ENCODE measurements at places on chromosomes 5 and 9.

DNA sequence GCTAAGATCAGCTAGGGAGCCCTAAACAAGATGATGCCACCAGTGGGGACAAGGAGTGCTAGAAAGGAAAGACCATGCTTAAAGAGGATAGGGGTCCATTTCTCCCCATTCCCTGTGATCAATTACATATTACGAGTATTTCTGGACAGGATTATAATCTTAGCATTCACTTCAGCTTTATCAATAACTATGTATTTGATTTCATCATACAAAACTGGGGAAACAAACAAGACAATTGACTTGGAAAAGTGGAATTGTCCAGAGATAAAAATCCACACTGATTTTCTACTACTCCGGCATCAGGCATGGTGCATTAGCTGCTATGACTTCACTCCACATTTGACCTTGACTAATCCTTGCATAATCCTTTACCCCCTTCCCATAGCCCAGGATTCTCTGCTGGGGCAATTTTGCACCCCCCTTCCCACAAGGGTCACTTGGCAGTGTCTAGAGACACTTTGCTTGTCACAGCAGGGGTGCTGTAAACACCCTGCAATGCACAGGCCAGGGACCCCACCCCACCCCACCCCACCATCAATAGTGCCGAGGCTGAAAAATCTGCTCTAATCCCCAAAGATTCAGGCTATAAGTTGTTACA lies 29.9 kb upstream of the UBE2QL1 start:
- DNase-seq: no peak

DNA sequence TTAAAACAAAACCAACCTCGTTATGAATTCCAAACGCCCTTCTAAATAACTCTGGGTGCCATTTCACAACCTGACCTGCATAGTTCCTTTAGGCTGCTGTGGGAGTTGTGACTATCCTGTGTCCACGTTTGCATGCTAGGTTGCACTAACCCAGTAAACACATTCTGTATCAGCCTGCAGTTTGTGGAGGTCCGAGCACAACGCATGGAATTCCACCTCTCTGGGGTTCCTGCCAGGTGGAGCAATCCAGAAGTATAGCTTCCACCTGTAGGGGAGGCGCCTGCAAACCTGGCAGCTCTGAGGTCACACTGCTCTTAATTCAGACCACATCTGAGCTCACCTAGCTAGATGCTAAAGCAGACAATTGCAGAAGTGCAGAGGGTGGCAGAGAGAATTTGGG lies 57.2 kb downstream of the MARCHF3 start:
- DNase-seq: no peak

- DNase-seq: no peak
Observed at GRCh38 chr9:92709954-92710353, 40.0 kb upstream of the IPPK start.

DNA sequence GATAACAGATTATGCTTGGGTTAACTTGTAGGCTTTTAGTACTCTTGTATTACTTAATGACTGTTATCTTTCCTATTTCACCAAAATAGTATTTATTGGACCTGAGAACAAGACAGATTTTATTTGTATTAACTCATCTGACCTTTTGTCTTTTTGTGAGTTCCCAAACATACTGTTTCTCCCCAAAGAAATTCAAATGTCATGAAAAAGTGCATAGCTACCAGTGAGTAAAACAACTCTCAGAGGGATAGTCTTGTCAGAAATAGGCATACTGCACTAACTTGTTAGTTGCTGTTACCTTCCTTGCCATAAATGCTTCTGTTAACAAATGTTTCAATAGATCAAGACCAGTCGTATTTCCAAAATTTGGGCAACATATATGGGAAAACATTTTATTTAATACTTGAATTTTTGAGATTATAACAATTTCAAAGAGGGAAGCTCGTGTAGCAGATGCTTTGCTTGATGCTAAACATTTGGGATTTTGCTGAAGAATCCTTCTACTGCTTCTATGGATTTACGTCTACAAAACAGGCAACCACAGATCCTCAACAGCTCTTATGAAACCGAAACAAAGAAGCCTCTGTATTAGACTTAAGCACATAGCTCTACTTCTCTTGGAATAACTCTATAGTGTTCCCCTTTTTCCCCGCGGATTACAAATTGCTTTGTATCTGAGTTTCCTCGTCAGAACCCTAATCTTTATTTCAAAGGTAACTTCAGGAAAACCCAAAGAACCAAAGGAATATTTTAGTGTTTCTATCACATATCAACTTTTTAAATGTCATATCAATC lies 248.8 kb downstream of the MCTP1 start:
- no peak for DNase-seq

- DNase-seq: no peak
Observed at GRCh38 chr5:179912386-179912785, 4.7 kb upstream of the TBC1D9B start.

DNA sequence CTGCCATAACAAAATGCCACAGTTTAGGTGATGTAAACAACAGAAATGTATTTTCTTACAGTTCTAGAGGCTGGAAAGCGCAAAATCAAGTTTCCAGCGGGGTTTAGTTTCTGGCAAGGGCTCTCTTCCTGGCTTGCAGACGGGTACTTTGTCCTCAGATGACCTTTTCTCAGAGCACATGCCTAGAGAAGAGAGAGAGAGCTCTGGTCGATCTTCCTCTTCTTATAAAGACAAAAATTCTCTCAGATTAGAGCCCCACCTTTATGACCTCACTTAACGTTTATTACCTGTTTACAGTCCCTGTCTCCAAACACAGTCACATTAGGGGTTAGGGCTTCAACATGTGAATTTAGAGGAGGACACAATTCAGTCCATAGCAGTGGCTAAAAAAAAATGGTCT lies 119.7 kb downstream of the CETN3 start:
- peak; percentile 15 for DNase-seq

DNA sequence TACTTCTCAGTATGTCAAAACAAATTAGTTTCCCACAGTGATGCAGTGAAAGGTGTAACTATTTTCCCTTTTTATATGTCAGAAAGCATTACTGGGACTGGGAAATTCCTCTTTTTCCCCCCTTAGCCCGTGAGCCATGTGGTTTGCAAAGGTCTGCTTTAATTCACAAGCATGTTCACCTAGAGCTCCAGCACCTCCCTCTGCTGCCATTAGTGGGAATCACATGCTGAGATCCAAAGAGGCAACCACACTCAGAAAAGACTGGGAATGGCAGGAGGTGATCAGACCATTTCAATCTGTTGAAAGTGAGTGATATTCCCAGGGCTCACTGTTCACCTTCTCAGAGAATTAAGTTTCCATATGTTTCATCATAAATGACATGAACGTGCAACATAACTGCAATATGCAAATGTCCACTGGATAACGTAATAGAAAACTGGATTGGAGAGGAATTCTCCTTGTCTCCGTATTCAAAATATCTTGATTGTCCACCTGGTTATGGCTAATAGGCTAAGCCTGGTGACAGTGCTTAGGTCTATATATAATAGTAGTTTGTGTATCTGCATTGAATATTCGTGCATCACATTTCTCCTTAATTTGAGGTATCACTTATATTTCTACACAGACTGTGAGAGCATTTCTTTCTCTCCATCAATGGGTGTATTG lies 703.5 kb upstream of the WWC1 start:
- peak; percentile 64 for DNase-seq

- no peak for DNase-seq
Observed at GRCh38 chr9:108861464-108861863, 602 bp upstream of the ACTL7A start.

- DNase-seq: peak; percentile 40
Observed at GRCh38 chr5:172954751-172955159, 4.5 kb upstream of the RPL26L1 start.

DNA sequence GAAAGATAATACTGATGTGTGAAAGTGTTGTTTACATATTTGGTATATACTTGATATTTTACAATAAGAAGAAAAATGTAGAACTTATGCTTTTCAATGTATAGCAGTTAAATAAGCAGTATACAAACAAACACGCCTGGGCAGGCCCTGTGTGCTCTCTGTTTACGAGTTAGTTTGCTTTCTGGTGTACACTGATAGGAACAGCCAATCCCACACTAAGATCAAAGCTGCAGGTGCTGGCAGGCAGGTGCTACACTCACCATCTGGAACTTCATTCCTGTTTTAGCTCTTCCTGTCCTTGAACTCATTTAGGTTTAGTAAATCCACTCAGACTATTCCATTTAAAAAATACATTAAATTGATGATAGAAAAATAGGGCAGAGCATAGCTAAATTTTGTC lies 614.7 kb upstream of the ST8SIA4 start:
- no peak for DNase-seq

- no peak for DNase-seq
Observed at GRCh38 chr9:36488389-36488756, 84.3 kb upstream of the MELK start.

- DNase-seq: no peak
Observed at GRCh38 chr9:95124582-95125367, 192.7 kb downstream of the FANCC start.

- DNase-seq: no peak
Observed at GRCh38 chr9:106039151-106039935, 345.0 kb downstream of the TMEM38B start.

DNA sequence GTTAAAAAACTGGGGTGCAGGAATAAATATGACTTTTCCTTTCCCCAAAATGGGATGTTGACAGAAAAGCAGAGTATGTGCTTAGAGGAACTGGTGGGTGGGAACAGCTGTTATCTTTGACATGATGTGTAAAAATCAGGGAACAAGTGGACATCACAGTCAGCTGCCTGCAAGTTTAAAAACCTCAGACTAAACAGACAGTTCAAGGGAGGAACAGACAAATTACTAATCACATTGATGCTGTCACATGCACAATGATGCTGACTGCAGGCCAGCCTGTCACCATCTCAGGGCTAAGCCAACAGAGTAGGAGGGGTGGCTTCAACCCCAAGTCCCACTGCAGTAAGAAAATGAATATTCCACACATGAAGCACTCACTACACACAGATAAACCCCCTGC lies 38.2 kb upstream of the UBAP2 start:
- no peak for DNase-seq

DNA sequence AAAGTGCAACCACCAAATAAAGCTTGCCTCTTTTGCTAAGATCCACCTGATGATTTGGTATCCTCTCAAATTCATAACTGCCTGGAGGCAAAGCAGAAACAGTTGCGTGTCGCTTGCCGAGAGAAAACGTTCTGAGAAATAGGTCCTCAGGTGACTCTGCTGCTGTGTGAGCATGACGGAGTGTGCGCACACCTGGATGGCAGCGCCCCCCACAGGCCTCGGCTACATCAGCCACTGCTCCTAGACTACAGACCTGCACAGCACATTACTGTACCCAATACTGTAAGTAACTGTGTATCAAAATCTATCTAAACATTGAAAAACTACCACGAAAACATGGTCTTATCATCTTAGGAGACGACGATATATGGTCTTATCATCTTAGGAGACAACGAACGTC lies 87.4 kb downstream of the CAMSAP1 start:
- DNase-seq: no peak

- DNase-seq: no peak
Observed at GRCh38 chr9:106834888-106835287, 28.1 kb upstream of the ZNF462 start.

DNA sequence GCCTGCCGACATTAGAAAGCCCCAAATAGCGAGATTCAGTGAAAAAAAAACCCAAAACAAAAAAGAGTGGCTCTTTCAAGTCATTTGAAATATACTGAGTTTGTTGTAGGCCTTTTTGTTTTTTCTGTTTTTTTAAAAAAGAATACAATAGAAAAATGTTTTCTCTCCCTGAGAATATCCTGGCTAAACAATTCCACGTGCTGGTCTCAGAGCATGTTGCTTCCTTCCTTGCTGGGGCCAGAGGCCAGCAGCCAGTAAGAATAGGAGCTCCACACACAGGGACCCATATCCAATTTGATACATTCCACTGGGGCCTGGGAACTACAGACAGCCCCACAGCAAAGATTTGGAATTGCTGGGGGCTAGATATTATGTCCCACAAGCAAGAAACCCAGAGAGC lies 191.4 kb downstream of the HSPA4 start:
- DNase-seq: no peak

DNA sequence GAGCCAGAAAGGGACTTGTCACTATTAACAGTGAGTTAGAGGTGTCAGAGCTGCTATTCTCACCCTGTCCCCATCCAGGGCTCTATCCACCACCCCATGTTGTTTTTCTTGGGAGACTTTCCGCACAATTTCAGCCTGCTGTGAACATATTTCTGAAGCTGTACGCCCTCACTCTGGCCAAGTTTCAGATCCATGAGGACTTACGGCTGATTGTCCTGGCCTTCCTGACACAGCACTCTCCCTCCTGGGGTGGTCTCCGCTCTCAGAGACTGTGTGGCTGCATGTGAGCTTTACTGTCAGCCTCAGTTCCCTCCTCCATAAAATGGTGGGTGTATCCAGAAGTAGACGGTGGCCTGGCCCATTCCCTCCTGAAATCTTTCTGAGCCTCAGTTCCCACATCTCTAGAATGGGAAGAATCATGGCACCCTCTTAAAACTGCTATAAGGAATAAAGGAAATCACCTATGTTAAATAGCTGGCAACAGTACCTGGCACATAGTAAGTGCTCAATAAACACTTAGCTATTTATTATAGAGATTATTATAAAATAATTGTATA lies 804 bp upstream of the IL17B start:
- DNase-seq: no peak

GRCh38 chr9:97848480-97849237 lies 4.4 kb upstream of the FOXE1 start:
- DNase-seq: no peak

DNA sequence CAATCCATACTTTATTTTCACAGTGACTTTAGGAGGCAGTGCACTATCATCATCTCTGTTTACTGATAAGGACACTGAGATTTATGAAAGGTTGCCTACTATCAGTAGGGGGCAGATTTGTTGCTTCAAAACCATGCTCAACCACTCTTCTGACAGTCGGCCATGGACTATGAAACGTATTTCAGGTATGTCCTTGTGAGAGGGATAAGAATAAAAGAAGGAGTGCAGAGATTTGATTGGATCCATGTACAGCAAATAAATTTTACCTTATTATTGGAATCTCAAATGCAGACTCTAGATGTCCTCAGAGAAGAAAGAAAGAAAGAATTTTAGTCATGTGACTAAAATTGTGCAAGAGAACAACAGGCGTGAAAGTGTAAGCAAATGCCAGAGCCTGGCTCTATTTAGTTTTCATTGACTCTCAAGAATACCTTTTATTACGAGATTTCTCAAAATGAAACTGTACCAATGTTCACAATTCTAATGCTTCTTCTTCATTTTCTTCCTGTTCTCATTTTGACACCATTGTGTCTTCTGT lies 296.6 kb upstream of the RASA1 start:
- peak; percentile 13 for DNase-seq

- no peak for DNase-seq
Observed at GRCh38 chr5:159217236-159217635, 7.9 kb upstream of the RNF145 start.

DNA sequence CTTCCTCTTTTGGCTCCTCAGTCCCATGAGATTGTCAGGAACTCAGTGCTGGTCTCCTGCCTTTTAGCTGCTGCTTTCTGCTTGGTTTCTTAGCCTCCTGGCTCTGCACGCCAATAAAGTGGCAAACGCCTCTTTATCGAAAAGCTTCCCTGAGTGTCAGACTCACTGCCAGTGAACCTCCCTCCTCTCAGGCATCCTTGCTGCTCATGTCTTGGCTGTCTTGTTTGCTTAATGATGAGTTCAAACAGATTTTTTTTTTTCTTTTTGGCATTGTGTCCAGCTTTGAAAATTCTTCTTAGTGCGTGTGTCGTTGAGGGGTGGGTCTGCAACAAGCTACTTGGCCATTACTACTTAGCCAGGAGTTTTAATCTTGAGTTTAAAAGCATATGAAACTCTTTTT lies 14.9 kb downstream of the RASGRF2 start:
- DNase-seq: no peak

GRCh38 chr5:116569999-116570398 lies 4.6 kb downstream of the SEMA6A start:
- DNase-seq: no peak

- DNase-seq: no peak
Observed at GRCh38 chr5:16759147-16759773, 142.5 kb upstream of the RETREG1 start.

Data from fibroblast of skin of right quadriceps (primary cell).